Foreskin keratinocyte (primary cell): ENCODE measurements at places on chromosomes 16 and 17.

DNA sequence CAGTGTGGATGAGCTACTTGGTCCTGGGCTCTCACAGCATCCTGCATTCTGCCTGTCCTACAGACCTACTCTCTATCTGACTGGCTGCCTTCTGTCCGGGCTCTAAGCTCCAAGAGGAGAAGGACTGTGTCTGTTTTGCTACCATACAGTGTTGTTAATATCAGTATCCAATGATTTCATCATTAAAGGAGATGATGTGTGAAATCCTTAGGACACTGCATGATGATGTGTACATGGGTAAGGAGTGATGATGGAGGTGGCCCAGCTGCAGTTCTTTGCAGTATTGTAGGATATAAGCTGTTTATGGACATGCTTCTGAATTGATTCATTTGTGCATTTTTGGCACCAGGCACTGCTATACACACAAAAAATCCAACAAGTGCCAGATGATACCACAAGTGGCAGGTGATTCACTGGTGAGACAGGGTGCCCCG lies 536.9 kb upstream of the CDH11 start:
- DNase-seq, result peak; percentile 86

- DNase-seq, result no peak
Observed at GRCh38 chr16:18833707-18834505, 32.6 kb upstream of the ARL6IP1 start.

- no peak for DNase-seq
Observed at GRCh38 chr17:60170835-60171752, 21.3 kb downstream of the CA4 start.

DNA sequence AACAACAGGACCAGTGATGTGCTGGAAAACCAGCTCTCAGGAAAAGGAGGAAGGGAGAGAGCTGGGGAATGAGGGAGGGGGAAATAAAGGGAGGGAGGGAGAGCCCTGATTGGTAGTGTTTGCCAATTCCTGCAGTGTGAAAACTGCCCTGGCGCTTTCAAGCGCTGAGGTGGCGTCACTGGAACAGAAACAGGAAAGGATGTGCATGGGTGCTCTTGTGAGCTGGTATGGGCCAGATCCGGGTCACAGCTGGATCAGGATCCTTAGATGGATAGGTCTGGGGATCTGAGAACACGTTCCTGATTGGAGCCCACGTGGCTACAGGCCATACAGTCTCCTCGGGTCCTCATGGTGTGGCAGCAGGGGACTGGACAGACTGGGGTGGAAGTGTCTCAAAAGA lies 16.7 kb upstream of the MLKL start:
- no peak for DNase-seq

DNA sequence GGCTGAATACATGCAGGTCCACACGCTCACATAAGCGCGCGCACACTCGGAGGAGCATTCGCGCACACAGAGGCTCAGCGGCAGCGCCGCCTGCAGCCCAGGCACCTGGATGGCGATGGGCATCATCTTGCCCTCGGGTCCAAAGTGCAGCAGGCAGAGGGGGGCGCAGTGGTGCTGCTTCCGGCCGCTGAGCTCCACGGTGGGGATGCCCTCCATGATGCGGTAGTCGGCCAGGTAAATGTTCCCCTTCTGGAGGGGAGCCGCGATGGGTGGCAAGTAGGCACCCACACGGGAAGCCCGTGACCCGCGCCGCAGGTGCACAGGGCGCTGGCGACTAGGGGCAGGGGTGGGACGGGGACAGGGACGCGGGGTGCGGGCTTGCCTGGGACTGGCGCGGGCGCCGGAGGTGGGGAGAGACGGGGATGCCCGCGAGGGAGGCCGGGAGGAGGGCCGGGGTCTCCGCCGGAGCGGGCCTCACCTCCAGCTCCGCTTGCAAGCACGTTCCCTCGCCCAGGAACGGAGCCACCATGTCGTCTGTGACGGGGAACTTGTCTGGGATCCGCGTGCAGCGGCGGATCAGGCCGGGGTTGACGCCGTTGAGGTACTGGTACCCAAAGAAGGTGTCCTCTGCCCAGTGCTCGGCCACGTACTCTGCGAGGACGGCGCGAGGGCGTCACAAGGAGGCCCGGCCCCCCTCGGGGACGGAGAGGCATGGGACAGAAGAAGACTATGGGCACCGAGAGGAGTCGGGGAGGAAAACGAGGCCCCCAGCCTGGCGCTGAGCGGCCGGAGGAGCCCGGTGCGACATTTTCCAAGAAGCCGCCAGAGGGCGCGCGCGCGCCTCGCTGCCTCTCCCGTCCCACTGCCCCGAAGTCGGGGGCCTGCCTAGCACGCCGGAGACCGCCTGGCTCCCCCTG lies 8.0 kb downstream of the ALOX12B start:
- peak; percentile 45 for DNase-seq

- DNase-seq, result no peak
Observed at GRCh38 chr16:84559311-84559932, 55.0 kb upstream of the MEAK7 start.

GRCh38 chr17:47665655-47666054 lies 15.9 kb downstream of the KPNB1 start:
- no peak for DNase-seq

DNA sequence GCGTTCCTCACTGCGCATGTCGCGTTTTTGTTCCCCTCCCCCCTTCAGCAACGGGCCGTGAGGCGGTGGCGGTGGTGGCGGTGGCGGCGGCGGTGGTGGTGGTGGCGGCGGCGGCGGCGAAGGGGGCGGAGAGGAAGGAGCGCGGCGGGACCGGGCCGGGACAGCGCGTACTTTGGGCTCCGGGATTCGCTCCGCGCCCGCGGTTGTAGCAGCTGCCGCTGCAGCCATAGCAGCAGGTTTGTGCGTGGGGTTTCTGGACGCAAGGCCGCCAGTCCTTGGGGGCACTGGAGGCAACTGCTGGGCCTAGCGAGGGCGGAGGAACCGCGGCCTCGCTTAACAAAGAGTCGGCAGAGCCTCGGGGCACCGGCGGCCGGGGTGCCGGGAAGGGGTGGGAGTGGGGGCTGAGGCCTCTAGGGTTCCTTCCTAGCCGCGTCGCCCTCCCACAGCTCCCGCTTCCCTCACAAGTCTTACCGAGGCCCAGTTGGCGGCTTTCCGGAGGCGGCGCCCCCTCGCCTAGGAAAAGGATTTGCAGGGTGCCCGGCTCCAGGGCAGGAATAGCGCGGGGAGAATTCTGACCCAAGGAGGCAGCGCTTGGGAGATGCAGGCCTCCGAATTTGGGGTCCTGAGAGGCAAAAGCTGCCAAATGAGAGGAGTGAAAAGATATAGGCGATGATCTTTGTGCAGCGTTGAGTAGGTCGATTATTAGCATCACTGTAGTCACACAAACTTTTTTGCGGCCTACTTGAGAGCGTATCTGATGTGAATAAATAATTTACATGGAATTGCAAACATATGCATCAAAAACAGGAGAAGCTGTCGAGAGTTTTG lies at the start of gene DDX42:
Gene DDX42, plus strand, starts transcription at position 30 of the 828 bp plus-strand sequence. CDS start 12,880 bp downstream, outside the sequence.
- no peak for DNase-seq
